ENCODE measurements at places on chromosomes 11 and 22. TPM values are rescaled to one million over a fixed set of nuclear protein-coding genes. Genes with fewer than 3 reads are reported as not detected.

TCN1 gene
- total RNA-seq: not detected

- no peaks in the 10 kb centered on the region for H3K27me3 ChIP-seq
- DNase-seq: no peak
- H3K27ac ChIP-seq: no peak overlapping the region
- no peaks in the 10 kb centered on the region for H3K36me3 ChIP-seq
- no peaks in the 10 kb centered on the region for H3K4me1 ChIP-seq
- H3K4me3 ChIP-seq: no peak overlapping the region
These were observed 54.6 kb downstream of the KCNA4 start for GRCh38 chr11:29962243-29962642.

- H3K27me3 ChIP-seq: peaks cover 30% of the 10 kb centered on the region
- no peaks in the 10 kb centered on the region for H3K36me3 ChIP-seq
- H3K27ac ChIP-seq: no peak overlapping the region
- H3K4me1 ChIP-seq: peaks cover 34% of the 10 kb centered on the region
- H3K4me3 ChIP-seq: peak overlapping the region; percentile 65
These were observed 2.5 kb upstream of the ADM start for GRCh38 chr11:10302359-10302743.

- no peak for DNase-seq
- H3K4me1 ChIP-seq: no peaks in the 10 kb centered on the region
- no peaks in the 10 kb centered on the region for H3K27me3 ChIP-seq
- H3K27ac ChIP-seq: no peak overlapping the region
- no peaks in the 10 kb centered on the region for H3K36me3 ChIP-seq
- no peak overlapping the region for H3K4me3 ChIP-seq
These were observed 553.5 kb downstream of the TBC1D22A start for GRCh38 chr22:47315862-47316419.

DNA sequence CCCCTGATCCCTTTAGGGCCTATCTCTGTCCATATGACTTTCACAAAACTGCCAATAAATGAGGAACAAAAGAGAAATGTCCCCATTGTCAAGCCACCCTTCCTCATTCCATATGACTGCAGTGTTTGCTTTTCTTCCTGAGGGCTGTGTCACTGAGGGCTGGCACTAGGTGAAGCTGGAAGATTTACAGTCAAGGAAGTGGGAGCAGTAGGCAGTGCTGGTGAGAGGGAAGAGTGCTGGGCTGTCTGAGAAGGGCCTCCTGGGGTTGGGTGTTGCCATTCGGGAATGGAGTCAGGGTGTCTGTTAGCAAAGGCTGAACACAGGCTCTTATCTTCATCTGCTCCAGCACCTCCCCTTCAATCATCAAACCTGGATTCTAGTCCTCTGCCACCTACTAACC is 30.9 kb downstream of the INSC start:
- no peaks in the 10 kb centered on the region for H3K27me3 ChIP-seq
- H3K4me3 ChIP-seq: no peak overlapping the region
- no peaks in the 10 kb centered on the region for H3K36me3 ChIP-seq
- no peaks in the 10 kb centered on the region for H3K4me1 ChIP-seq
- DNase-seq: no peak
- H3K27ac ChIP-seq: no peak overlapping the region

DNA sequence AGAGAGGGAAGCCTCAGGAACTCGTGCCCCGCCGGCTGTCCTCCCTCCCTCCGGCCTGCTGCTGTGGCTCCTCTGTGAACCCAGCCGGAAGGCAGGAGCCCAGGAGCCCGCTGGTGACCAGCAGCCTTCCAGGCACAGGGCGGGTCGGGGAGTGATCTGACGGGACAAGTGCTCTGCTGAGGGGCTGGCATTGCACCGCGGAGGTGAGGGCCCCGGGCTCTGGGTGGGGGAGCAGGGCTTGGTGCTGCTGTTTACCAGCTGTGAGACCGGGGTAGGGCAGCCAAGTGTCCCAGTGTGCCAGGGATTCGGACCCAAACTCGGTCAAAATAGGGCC is 53.3 kb downstream of the FLRT1 start:
- H3K27me3 ChIP-seq: no peaks in the 10 kb centered on the region
- H3K4me1 ChIP-seq: no peaks in the 10 kb centered on the region
- no peak for DNase-seq
- H3K36me3 ChIP-seq: no peaks in the 10 kb centered on the region
- no peak overlapping the region for H3K4me3 ChIP-seq

OR2AG2 gene
- total RNA-seq: not detected

UPB1 gene
- total RNA-seq: 3.9 TPM

SPDYC gene
- not detected for total RNA-seq

GRCh38 chr11:61599968-61600710 is 19.3 kb upstream of the SYT7 start:
- H3K27me3 ChIP-seq: peaks cover 7% of the 10 kb centered on the region
- H3K4me1 ChIP-seq: no peaks in the 10 kb centered on the region
- no peak for DNase-seq
- H3K4me3 ChIP-seq: no peak overlapping the region
- H3K36me3 ChIP-seq: no peaks in the 10 kb centered on the region

- H3K27ac ChIP-seq: peak overlapping the region; percentile 45
- H3K4me1 ChIP-seq: peaks cover 41% of the 10 kb centered on the region
- DNase-seq: peak; percentile 85
- H3K4me3 ChIP-seq: peak overlapping the region; percentile 34
- no peaks in the 10 kb centered on the region for H3K27me3 ChIP-seq
These were observed 6.8 kb downstream of the BID start for GRCh38 chr22:17767233-17768065.

CSTF3 gene
- total RNA-seq: 38.8 TPM

- no peaks in the 10 kb centered on the region for H3K36me3 ChIP-seq
- no peaks in the 10 kb centered on the region for H3K4me1 ChIP-seq
- no peak overlapping the region for H3K27ac ChIP-seq
These were observed 124.3 kb downstream of the TRIM29 start for GRCh38 chr11:120013325-120014250.

SCN3B gene
- total RNA-seq: not detected

DNA sequence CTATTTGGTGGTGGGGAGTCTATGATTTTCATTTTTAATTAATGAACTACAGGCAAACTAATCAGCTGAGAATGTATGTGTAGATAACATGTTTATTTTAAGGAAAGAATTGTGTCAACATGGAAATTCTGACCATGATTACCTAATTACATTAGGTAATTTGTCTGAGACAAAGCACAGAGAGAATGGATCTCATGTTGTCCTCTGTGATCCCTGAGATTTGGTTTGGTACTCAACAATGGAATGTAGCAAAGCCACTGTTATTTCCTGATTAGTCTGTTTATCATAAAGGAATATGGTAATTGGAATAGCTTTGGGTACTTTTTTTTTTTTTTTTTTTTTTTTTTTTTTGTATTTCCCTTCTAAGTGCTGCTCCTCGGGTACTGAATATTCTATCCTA is 718.8 kb upstream of the ARHGAP42 start:
- no peak overlapping the region for H3K27ac ChIP-seq
- H3K4me1 ChIP-seq: no peaks in the 10 kb centered on the region
- H3K4me3 ChIP-seq: no peak overlapping the region
- no peaks in the 10 kb centered on the region for H3K36me3 ChIP-seq
- no peaks in the 10 kb centered on the region for H3K27me3 ChIP-seq
- DNase-seq: no peak

DNA sequence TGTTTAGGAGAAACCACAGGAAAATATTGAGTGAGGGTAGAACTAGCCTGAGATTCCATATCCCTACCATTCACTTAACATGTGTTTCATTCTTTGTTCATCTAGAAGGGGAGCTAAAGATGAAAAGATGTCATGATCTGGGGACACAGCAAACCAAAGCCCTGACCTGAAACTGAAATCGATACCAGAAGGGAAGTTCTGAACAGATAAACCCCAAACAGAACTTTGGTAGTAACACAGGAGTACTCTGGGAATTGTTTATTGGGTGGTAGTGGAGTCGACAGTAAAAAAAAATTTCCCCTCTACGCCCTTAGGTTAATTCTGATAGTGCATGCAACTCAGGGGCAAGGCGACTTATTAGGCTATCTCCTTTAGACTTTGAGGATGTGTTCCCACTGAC is 27.2 kb downstream of the OR2AT4 start:
- H3K36me3 ChIP-seq: no peaks in the 10 kb centered on the region
- no peaks in the 10 kb centered on the region for H3K27me3 ChIP-seq
- H3K4me1 ChIP-seq: peaks cover 8% of the 10 kb centered on the region
- H3K4me3 ChIP-seq: no peak overlapping the region
- H3K27ac ChIP-seq: no peak overlapping the region

GRCh38 chr11:75632962-75633361 is 35.9 kb downstream of the MAP6 start:
- no peaks in the 10 kb centered on the region for H3K4me1 ChIP-seq
- H3K36me3 ChIP-seq: no peaks in the 10 kb centered on the region
- no peak overlapping the region for H3K27ac ChIP-seq
- H3K27me3 ChIP-seq: no peaks in the 10 kb centered on the region

DNA sequence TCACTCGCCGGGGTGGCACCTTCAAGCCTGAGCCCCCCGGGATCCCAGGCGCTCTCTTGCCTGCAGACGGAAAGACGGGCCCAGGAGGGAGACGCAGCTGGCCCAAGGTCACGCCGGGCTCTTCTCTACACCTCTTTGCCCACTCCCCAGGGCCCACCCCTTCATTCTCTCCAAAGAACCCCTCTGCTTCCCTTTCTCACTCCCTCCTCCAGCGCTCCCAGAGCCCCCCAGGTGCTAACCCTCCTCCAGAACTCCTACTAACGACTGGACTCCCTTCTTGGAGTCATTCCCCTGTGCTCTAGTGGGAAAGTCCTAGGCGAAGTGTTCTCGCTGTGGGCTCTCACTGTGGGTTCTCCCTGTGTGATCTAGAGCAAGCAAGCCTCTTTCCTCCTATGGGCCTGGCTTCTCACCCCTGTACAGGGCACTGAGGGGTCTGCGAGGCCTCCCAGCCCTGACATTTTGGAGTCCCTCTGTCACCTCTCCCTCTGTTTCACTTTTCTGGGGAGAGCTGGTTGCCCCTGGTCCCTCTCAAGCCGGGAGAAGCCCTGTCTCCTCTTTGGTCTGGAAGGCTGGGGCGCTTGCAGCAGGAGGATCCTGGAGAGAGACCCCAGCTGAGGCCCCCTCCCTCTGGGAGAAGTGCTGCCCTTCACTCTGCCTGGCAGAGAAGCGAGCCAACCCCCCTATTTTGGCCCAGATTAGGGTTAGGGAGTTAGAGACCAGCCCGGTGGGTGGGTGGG is 858 bp downstream of the OAF start:
- H3K27me3 ChIP-seq: no peaks in the 10 kb centered on the region
- H3K36me3 ChIP-seq: no peaks in the 10 kb centered on the region
- peak overlapping the region; percentile 74 for H3K4me3 ChIP-seq

DNA sequence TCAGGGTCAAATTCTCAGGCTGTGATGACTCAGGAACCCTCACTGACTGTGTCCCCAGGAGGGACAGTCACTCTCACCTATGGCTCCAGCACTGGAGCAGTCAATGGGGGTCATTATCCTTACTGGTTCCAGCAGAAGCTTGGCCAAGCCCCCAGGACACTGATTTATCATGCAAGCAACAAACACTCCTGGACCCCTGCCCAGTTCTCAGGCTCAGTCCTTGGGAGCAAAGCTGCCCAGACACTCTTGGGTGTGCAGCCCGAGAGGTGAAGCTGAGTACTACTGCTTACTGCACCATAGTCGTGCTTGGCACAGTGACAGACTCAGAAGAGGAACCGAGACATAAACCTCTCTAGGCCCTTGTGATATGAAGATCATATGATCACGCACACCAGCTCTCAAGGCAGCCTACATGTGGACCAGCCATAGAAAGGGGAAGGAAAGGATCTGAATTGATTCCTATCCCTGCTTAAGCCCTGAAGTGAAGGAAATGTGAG is 58.2 kb downstream of the ZNF280B start:
- H3K27me3 ChIP-seq: no peaks in the 10 kb centered on the region
- H3K36me3 ChIP-seq: no peaks in the 10 kb centered on the region
- H3K4me1 ChIP-seq: peaks cover 9% of the 10 kb centered on the region
- peak; percentile 55 for DNase-seq
- no peak overlapping the region for H3K4me3 ChIP-seq

KRTAP5-11 gene
- total RNA-seq: not detected

TP53AIP1 gene
- not detected for total RNA-seq
